ENCODE measurements at places on chromosomes 1 and 21.

- DNase-seq: no peak
These were observed 58.9 kb downstream of the ATP1A1 start for GRCh38 chr1:116431870-116432500.

DNA sequence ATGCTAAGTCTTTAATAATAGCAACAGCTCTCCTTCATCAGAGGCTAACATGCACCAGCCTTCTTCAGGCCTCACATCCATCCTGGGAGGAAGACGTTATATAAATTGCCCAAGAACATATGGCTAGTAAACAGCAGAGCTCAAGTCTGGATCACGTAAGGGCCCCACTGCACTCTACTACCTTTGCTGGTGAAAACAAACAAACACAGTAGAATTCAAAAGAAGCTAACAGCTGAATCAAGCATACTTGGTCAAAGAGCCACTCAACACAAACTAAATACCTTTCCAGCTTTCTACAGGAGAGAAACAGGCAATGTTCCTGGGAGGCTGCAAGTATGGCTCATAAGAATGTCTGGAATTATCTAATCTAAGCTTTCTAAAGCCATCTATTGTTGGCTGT is 66.0 kb downstream of the WLS start:
- no peak for DNase-seq

DNA sequence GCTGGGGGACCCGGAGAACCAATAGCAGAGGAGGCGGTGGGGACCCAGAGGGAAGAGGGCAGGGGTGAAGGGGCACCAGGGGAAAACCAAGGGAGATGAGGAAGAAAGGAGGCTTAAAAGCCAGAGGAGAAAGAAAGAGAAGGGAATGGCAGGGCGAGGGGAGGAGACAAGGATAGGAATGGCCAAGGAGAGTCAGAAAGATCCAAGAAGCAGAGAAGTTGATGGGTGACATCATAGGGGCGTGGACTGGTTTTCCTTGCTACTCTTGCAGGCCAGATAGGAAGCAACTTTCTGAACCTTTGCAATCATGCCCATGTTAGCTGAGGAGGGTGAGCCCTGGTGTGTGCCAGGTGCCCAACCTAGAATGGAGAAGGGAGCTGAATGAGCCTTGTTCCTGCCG is 5.4 kb downstream of the NPR1 start:
- peak; percentile 28 for DNase-seq

DNA sequence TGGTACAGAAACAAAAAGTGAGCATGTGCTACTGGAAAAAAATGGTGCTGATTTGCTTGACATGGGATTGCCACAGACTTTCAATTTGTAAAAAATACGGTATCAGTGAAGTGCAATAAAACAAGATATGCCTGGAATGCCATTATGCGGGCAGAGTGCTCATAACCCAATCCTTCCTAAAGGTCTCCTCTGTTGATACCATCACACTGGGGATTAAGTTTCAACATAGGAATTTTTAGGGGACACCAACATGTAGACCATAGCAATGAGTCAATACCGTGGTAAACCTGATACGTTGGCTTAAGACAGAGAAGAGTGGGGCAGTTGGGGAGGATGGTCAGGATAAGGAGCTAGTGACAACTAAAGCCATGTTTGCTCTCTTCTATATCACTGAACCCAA is 20.5 kb downstream of the MX1 start:
- DNase-seq: no peak

DNA sequence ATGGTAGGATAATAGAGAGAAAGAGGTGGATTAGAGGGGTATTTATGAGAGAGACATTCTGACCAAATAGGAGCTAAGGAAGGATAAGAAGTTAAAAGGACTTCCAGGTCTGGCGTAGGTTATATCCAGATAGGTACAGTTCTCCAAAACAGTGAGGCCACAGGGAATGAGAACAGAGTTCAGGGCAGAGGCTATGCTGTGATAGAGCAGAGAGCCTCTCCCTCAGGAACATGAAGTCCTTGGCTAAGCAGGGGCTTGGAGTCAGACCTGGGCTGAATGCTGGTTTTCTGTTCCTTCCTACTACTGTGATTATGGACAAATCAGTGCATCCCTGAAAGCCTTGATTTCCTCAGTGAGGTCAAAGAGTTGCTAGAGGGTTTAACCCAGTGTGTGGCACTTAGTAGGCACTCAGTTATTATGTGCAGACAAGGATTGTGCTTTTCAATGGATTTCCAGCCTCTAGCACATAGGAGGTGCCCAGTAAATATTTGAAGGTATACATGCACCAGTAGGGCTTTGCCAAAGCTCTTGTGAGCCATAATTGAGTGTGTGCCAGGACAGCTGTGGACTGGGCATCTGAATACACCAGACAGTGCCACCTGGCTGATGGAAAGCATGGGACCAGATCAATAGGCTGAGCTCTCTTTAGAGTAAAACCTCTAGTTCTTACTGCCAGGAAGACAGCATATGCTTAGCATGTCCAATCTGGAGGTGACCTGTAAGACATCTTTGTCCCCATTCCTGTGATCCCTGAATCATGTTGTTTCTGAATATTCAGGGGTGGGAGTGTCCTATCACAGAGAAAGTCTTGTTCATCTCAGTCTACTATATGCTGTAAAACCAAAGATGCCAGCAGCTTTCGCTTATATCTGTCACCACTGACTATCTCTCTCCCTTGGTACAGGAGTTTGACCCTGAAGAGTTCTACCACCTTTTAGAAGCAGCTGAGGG is 111.1 kb downstream of the PIK3R3 start:
- DNase-seq: no peak

- DNase-seq: peak; percentile 24
These were observed at the start of gene CHRM3 for GRCh38 chr1:239386453-239387303. CHRM3 (plus strand) TSS chr1:239386568; CDS start chr1:239907452, 520,884 bp downstream.

GRCh38 chr21:23729331-23729730 is 1878.0 kb downstream of the MRPL39 start:
- DNase-seq: no peak

- DNase-seq: peak; percentile 70
These were observed 2.5 kb upstream of the LMO4 start for GRCh38 chr1:87325982-87326738.

GRCh38 chr1:77991638-77992037 is 12.8 kb upstream of the FUBP1 start:
- DNase-seq: no peak

GRCh38 chr1:159077120-159077961 is 775 bp upstream of the AIM2 start:
- DNase-seq: peak; percentile 94

GRCh38 chr21:38266732-38267131 is 9.9 kb downstream of the KCNJ15 start:
- DNase-seq: no peak

DNA sequence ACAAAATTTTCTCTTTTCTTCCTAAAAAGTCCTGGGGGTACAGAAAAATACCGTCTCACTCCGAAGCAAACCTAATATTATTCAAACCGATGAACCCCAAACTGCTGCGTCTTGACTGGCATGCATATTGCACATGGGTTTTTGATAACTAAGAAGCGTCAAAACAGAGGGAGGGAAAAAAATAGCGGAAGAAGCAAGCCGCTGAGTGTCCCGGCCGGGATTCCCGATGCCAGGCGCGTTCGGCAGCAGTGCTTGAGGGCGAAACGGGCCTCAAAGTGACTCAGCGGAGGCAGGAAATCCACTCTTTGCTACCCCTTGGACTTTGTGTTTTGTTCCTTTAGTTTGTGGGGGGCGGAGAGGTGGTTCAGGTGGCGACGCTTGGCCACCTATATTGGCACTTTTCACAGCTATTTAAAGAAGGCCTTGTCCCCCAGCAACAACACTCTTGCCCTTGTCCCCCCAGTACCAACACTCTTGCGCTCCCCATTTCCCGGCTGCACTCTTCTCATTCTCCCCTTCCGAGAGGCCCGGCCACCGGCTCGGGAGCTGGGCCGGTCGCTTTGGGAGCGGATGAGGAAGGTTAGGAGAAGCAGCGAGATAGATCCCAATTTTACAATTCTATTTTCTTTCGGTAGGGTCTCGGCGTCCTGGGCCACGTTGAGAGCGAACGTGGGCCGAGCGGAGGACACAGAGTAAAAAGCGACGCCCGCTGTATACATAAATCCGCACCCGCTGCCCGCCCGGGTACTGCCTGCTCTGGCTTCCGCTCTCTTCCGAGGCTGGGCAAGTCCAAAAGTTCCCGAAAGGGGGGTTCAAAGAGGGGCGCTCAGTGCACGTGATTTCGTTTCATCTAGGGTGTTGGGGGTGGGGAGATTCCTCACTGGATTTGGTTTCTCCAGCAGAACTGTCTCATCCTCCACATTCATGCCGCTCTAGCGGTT is 2.5 kb downstream of the LMX1A start:
- no peak for DNase-seq

- DNase-seq: no peak
These were observed 622.9 kb upstream of the ADGRL4 start for GRCh38 chr1:79629414-79629813.

GRCh38 chr1:236951672-236952071 is 52.6 kb downstream of the MT1HL1 start:
- DNase-seq: no peak

- DNase-seq: no peak
These were observed 21.1 kb downstream of the FYB2 start for GRCh38 chr1:56798053-56798471.

- DNase-seq: no peak
These were observed 6.5 kb upstream of the ZZZ3 start for GRCh38 chr1:77688939-77689338.

- DNase-seq: peak; percentile 56
These were observed 13.3 kb downstream of the RPS6KA1 start for GRCh38 chr1:26542771-26543451.

GRCh38 chr1:166471359-166471758 is 304.6 kb upstream of the FAM78B start:
- no peak for DNase-seq

DNA sequence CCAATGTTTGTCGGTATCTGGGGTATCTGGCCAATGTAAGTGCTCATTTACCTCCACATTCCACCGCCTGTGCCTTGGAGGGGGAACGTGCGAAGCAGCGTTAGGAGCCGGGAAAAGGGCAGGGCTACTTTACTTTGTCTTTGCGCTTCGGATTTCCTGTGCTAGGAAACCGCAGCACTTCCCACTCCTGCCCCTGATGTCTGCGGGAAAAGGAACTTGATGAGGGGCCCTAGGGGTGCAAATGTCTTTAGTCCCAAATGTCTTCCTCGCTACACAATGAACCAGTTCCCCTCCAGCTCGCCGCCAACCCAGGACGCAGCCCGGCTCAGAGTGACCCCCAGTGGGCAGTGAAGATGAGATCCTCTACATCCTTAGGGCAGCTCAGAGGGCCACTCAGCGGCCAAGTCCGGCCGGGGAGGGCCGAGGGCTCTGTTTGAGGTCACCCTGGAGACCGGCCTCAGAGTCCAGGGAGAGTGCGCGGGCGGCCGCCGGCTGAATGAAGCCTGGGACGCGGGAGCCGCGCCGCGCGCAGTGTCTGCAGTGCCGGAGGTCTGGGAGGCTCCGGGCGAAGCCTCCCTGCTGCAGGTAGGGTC is at the start of gene DYNLT5:
TSS of gene DYNLT5 (plus strand) at position 460 of the 593 bp plus-strand sequence. CDS start 2,200 bp downstream, outside the sequence.
- peak; percentile 69 for DNase-seq

All from inflammatory macrophage treated with lipopolysaccharide for 1 hour (primary cell).